Stimulated activated memory B cell treated with anti-CD40 and anti-IgM and Interleukin-4, amounts not matched to agents 10 μg/mL and 1 μg/mL and 100 μg/mL, for 72 hours (primary cell): ENCODE measurements at places on chromosomes 5 and 9.

DNA sequence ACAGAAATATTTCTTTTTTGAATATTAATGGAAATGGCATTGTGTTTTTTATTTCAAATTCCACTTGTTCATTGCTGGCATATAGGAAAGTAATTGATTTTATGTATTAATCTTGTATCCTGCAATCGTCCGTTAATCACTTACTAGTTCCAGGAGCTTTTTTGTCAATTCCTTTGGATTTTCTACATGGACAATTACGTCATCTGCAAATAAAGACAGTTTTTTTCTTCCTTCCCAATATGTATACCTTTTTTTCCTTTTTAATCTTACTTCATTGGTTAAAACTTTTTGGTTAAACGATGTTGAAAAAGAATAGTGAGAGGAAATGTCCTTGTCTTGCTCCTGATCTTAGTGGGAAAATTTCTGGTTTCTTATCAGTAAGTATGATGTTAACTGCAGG, 1.5 kb upstream of the TIFAB start:
- no peak for ATAC-seq

- ATAC-seq: no peak
Observed at GRCh38 chr5:172284611-172284980, 1.0 kb upstream of the UBTD2 start.

- no peak for ATAC-seq
Observed at GRCh38 chr9:121262953-121263352, 5.0 kb upstream of the GSN start.

- ATAC-seq: no peak
Observed at GRCh38 chr9:133779516-133780403, 41.6 kb upstream of the SARDH start.

DNA sequence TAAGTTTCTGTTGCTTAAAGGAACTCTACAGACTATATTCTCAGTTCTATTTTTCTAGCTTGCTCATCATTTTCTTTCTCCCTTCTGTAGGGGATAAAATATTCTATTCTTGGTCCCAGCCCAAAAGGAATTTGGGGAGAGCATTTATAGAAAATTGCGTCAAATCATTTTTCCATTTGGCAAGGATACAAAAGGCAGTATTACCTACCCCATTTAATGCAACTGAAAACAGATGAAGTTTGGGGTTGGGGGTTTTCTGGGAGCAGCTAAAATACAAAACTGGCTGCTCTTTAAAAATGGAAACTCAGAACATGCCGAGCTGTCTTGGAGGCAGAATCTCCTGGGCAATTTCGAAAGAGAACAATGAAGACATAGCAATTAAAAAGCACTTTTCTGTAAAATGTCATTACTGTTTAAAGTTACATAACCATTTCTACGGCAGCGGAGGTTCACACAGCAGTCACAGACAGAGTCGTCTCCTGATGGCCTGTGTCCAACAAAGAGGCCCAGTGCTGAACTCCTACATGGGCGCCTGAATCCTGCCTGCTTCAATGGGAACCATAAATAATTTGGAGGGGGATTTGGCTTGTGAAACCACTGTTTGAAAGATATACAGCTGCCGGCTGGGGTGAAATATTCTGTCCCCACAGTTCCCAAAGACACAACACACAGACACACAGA, 152.4 kb downstream of the BRINP1 start:
- ATAC-seq: no peak

DNA sequence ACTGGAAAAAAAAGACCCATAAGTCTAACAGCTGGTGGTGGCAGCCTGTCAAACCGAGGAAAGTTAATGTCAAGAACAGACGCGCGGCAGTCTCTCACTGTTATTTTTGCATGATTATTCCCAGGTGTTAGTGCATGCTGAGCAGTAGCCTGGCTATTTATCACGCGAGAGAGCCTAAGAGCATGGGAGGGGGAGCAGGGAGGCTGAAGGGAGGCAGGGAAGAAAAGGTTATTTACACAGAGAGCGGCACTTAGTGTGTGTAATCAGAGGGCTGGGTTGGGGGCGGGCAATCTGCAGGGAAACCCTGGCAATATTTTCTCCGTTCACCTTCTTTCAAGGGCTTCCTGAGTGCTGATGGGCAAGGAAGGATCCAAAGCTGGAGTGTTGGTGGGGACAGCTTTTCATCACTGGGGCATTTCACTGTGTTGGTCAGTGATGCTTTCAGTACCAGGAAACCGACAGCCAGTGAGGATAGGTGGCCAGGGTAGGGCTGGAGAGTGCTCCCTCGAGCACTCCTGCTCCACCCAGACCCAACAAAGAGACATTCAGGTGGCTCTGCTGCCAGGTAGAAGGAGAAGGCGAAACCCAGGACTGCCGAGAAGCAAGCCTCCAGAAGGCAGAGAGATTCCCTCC, 39.6 kb downstream of the ZNF608 start:
- peak; percentile 25 for ATAC-seq

- ATAC-seq: peak; percentile 92
Observed at GRCh38 chr5:62284946-62285891, 20.8 kb upstream of the KIF2A start.

- ATAC-seq: no peak
Observed at GRCh38 chr9:35972093-35972492, 14.1 kb upstream of the OR2S2 start.

DNA sequence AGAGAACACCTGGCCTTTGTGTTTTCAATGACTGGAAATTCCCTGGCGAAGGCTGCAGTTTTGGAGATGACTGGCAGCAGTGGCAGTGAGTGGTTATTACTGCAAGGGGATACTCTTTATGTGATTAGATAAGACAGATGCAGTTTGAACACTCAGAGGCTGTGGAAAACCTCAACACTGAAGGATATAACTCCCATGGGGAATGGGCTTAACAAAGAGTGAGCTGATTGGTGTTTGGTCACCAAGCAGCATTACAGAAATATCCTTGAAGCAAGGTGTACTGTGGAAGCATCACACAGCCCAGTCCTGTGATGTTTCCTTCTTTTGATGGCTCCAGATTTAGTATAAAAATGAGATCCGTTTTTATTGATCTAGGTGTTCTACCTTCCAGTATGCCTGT, 490.7 kb upstream of the PTPRD start:
- no peak for ATAC-seq

DNA sequence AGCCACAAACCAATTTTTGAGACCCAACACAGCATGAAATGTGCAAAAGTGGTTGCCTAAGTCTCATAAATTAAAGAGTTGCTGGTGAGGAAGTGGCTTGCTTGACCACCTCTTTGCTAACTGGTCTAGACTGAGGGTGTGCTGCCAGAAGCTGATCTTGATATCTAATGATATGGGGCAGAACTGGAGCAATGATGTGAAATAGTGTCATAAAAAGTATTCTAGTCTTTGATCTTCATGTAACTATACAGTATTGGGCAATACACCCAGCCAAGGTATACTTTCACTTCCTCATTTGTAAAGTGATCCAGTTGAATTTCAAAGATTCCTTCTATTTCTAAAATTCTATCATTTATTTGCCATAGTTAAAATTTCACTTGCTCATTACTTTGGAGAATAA, 5.9 kb upstream of the YTHDC2 start:
- no peak for ATAC-seq

- no peak for ATAC-seq
Observed at GRCh38 chr5:8538821-8539220, 669.9 kb downstream of the MTRR start.

DNA sequence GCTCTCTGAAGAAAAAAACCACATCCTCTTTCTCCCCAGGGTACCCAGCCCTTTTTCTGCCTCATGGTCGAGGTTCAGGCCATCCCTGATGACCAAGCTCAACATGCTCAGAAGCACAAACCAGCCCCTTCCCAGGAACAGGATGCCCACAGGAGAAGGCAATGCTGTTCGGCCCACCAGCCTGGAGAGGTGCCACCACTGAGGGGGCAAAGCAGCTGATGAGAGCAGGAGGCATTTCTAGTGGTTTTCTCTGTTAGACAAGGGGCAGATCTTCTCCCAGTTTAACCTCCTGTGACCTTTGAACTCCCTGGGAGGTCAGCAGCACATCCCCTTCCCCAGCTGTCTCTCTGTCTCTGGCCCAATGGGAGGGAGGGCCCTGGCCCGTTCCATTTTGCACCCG, 73.0 kb downstream of the PAX5 start:
- no peak for ATAC-seq

DNA sequence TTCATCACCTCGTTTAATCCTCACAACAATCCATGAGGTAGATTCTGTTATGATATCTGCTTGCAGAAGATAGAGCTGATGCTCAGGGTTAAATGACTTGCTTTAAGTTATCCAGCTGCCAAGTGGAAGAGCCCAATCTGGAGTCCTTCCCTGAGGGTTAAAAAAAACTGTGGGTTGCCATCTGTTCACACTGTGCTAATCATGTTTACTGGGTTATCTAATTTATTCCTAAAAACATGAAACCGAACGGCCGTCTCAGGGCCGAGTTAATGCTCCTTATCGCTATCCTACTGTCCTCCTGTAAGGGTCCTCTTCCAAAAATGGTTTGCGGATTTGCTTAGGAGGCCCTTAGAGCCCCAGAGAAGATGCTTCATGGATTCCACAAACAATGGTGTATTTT, 153.3 kb downstream of the YIPF5 start:
- no peak for ATAC-seq

DNA sequence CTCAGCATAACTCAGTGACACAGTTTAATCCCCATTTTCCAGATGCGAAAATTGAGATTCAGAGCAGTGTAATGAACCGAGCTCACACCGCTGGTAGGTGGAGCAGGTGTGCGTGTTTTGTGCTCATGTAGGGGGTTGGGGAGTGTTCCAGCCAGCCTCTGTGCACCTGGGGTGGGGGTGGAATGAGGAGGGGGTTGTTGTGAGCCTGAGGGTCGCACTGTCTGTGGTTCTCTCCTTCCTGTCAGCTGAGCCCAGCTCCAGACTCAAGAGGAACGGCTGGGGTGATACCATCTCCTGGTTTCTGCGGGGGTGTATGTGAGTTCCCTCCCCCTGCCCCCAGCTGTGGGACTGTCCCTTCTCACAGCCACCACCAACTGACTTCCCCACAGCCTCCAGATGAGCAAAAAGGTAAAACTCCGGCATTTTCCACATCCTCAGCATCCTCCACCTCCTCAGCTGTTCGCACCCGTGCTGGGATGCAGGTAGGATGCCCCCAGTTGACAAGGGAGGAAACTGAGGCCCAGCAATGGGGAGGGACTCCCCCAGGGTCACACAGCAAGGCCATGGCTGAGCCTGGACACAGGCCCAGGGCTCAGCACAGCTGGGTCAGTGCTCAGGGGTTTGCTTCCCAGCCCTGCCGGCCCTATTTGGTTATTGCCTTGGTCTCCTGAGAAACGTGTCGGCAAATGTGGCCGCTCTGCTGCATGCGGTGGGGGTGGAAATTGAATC, 2.1 kb downstream of the SH2D3C start:
- peak; percentile 64 for ATAC-seq

GRCh38 chr5:100780376-100780870, 122.7 kb downstream of the ST8SIA4 start:
- peak; percentile 87 for ATAC-seq

GRCh38 chr5:110977915-110978314, 93.6 kb upstream of the TSLP start:
- ATAC-seq: no peak

GRCh38 chr9:36074870-36075532, 38.3 kb downstream of the RECK start:
- no peak for ATAC-seq

DNA sequence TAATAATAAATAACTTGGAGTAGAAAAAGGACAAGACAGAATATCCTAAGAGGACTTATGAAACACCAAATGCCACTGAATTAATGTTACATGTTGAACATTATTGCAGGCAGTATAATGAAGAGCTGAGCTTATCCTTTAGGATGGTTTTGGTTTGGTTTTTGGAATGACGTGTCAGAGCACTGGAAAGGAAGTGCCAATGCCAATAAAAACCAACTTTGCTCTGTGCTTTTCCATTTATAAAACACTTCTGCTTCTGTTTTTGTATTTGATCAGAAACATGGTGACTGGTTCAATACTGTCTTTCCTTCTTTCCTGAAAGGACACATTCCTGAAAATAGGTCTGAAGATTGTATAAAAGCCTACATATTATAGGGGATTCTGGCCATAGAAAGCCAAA, 4.2 kb downstream of the MEGF10 start:
- ATAC-seq: no peak

GRCh38 chr5:131664929-131665328, 29.9 kb upstream of the RAPGEF6 start:
- no peak for ATAC-seq

- no peak for ATAC-seq
Observed at GRCh38 chr9:86525182-86525581, 171.0 kb upstream of the TUT7 start.

DNA sequence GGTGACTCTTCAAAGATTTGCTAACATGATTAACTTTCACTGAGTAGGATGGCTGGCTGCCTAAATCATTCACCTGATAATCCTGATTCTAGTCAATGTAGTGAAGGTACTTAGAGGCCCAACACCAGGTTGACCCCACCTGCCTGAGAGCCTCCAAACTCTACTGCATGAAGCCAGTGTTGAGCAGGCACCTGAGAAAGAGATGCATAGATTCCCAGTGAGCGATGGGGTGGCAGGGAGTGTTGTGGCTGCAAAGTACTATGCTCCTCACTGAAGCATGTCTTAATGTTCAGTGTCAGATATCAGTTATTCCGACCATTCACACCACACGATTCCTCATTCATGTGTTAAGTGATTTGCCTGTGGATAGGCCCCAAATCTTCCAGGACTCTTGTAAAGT, 804.4 kb downstream of the TLE4 start:
- peak; percentile 12 for ATAC-seq

DNA sequence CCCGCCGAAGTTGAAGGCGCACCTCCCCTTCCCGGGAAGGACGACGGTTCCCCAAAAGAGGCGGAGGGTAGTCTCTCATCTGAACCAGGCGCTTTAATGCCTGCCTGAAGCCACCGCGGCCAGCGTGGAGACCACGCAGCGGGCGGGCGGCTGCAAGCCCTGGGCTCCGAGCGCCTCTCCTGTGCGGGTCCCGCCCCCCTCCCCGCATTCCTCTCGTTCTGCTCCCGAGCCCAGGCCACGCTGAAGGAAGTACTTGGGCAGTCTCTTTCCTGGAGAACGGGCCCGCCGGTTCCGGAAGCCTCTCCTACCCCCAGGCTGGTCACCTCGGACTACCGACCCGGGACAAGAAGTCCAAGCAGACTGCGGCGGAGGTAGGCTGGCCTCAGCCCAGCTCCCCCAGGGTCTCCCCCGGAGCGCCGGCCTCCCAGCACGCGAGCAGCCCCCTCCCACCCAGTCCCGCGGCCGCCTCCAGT, 571 bp downstream of the PPIC start:
- ATAC-seq: peak; percentile 14

GRCh38 chr9:38074441-38074961, 5.5 kb upstream of the SHB start:
- ATAC-seq: no peak

- no peak for ATAC-seq
Observed at GRCh38 chr9:101840694-101841188, 102.3 kb upstream of the GRIN3A start.

DNA sequence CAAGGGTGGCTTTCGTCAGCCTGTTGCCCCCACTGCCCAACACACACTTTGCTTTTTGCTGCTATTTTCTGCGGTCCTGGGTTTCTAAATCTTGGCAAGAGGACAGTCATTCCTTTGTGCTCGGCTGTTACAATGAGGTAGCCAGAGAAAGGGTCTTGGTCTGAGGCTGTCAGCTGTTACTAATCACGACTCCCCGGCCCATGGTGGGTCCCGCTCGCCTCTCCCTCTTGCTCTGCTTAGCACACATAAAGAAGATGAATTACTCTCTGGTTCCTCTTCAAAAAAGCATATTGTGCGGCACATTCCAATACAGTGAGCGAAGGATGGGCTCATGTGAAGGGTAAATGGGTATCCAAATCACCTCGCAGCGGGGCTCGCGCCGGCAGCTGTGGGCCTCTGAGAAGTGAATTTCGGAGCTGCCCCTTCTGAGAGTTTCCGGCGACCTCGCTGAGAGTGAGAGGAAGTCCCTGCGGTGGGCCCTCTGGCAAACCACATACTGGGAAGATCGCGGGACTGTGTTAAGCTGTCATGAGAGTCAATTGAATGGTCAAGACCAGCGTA, 56.0 kb downstream of the SLC1A3 start:
- ATAC-seq: no peak
